ENCODE measurements at places on chromosomes 7 and 10.
A peak's percentile ranks its signal among the peaks of the same experiment; 100 is the strongest.

GRCh38 chr7:78450706-78451105 lies 652.1 kb downstream of the PHTF2 start:
- DNase-seq: no peak

DNA sequence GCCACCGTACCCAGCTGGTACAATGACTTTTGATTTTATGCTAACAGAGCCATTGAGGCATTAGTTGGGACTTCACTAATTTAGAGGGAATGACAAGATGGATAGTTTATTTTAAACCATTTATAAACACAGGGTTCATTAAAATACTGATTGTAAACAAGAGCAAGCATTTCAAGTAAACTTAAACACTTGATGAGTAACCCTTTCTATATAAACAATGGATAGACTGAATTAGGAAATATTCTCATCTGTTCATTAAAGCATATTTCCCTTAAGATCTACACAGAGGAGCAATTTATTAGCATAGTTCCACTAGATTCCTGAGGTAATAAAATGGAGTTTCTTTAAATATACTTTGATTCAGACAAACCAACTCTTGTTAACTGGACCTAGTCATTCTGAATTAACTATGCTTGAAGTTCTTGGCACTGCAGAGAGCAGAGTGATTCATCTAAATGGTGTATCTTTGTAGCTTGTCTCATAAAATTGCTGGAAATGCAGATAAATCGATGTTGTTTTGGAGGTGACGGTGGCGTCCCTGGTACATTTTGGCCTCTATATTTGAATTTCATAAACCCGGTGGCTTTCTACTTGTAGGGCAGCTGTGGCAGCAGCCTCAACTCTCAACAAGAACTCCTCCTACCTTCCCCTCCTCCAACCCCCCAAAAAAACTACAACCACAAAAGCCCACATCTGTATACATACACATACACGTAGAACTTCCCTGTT lies 15.4 kb upstream of the VDAC2 start:
- DNase-seq: no peak

DNA sequence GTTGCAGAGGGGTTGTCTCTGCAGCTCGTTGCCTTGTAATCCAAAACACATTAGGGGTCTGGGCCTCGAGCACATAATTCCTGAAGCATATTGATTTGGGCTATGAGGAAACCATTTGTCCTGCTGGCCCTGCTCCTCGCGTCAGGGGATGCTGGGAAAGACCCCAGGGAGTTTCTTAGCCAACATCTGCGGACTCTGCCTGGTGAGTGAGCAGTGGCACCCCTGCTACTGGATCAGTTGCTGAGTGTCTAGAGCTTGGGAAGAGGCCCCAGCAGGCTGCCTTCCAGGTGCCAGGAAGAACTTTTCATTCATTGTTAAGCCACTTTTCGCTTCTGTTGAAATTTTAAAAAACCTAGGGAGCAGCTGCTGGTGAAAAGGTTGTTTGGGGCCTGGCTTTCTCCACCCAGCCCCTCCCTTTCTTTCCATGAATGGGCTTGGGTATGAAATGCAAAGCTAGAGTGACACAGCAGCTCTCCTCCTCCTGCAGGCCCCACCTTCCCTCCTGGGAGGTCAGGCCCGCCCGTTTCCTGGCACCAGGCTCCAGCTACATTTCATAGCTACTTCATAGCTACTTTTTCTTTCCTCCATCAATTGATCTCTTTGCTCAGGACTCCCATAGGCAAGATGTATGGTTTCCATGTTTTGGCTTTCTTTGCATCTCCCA lies 26.8 kb downstream of the TACR2 start:
- DNase-seq: no peak

DNA sequence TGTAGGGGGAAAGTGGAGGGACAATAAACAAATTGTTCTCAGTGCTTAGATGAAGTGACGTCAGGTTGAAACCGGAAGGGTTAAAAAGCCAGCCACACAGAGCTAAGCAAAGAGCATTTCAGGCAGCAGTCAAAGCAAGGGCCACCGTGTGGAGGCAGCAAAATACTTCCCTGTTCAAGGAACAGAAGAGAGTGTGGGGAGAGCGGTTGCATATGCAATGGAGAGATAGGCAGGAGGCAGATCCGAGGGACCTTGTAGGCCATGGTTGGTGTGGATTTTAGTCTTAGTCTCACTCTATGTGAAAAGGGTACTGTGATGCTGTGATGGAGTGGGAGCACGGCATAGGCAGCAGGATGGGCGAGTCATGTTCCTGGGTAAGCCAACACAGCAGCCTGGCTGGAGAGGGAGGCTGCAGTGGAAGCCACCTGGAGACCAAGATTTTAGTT lies 3.8 kb upstream of the STN1 start:
- DNase-seq: peak; percentile 86

DNA sequence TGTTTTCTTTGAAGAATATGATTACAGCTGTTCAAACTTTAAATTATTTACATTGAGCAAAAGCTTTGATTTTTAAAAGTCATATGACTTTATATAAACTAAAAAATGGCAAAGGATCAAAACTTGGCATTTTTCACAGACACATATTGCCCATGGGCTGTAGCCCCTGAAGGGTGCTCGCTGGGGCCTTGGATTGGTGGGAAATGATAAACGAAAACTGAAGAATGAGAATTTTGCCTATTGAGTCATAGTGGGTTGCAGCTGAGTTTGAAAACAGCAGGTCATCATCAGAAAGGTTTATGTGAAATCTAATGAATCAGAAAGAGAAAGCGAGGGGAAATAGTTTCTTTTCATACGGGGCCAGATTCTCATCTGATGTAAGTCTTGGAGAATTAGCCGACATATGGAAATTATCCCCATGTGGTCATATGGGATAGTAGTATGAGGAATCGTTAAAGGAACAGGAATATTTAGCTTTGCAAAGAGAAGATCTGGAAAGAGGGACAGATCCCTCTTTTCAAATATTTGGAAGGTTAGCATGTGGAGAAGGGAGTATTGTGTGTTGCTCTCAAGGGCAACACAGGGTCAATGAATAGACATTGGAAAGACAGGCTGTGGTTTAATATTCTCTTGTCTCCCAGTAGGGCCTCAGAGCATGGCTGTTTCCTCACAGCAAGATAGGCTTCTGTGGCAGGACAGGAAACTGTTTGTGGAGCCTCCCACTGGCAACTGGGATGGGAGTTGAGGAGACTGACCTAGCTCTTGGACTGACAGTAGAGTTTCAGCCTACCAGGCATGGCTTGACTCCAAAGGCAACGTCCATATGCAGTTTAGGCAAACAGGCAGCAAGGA lies 119.0 kb downstream of the FZD1 start:
- DNase-seq: no peak

- no peak for DNase-seq
Measured at GRCh38 chr10:29630205-29631048, 4.3 kb downstream of the SVIL start.

DNA sequence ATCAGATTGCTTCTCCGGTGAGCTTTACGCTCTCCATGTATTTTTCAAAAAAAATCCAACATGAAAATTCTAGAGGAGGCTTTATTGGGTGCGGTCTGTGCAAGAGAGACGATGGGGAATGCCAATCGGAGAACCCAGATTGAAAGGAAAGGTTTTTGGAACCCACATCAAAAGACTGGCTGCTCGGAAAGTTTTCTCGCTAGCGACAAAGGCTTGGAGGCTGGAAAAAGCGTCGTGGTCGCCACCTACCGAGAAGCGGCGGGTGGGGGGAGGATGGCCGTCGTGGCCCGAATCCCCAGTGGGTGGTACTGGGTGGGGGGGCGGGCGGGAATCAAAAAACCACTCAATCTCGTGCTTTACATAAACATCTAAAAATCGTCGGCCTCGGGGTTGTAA lies 1.1 kb upstream of the GTF2I start:
- DNase-seq: no peak

All from pons (tissue), 1 donor.